Kidney epithelial cell (primary cell): ENCODE measurements at places on chromosomes 2 and 18.
A peak's percentile ranks its signal among the peaks of the same experiment; 100 is the strongest.

DNA sequence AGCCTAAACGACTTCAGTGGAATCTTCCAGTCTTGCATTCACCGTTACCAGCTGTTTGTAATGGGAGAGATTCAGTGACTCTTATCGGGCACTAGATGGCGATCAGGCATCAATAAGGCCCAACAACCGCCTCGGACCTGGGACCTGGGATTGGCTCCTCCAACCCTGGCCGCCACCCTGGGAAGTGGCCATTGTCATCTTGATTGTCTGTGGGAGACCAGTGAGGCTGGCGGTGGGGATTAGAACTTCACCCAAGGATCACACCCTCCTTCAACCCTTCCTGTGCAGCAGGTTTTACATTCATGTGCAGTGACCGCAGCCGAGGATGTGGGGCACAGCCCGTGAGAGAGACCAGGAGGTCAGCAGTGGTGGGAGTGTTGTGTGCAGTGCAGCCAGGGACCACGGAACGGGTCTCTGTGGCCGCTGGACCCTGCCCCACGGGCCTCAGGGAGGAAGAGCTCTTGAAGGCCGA lies 85.3 kb downstream of the SPP2 start:
- peak; percentile 81 for DNase-seq

GRCh38 chr2:47165001-47165555 lies 10.0 kb upstream of the STPG4 start:
- no peak for DNase-seq

DNA sequence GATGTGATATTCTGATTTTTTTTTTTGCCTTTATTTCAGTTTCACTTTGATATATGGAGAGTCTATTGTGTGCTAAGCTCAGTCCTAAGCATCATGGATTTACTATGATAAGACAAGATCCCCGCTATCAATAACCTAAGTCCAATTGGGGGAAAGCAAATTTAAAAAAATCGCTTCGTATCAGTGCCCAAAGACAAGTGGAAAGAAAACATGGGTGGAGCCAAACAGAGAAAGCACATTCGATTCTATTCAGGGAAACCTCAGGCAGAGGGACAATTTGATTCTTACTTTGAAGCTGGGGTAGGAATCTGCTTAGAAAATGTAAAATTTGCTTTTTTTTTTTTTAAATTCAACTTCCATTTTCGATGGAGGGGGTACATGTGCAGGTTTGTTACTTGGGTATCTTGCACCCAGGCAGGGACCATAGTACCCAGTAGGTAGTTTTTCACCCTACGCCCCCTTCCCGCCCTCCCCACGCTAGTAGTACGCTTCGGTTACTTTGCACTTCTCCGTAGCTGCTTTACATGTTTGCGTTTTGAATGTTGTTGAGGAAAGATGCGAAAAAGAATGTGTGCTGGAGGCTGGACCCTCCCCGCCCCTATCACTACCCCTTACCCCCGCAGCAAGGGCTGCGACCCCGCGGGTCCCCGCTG lies 12.4 kb downstream of the KIF5C start:
- DNase-seq = no peak

DNA sequence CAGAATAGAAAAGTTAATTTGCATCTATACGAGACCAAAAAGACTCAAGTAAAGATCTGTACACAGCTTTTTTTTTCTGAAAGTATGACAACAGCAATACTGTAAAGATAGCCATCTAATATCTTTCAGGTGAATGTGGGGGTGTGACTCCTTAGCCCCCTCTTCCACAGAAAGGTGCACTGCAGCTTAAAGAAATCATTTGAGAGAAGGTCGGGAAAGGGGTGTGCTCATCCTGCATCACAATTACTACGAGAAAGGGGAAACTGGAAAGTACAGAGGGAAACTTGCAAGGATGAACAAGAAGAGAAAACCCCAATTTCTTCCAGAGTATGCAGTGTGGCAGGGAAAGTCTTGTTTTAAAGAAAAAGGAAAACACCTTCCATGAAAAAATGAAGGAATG lies 255.6 kb downstream of the CCDC178 start:
- no peak for DNase-seq

DNA sequence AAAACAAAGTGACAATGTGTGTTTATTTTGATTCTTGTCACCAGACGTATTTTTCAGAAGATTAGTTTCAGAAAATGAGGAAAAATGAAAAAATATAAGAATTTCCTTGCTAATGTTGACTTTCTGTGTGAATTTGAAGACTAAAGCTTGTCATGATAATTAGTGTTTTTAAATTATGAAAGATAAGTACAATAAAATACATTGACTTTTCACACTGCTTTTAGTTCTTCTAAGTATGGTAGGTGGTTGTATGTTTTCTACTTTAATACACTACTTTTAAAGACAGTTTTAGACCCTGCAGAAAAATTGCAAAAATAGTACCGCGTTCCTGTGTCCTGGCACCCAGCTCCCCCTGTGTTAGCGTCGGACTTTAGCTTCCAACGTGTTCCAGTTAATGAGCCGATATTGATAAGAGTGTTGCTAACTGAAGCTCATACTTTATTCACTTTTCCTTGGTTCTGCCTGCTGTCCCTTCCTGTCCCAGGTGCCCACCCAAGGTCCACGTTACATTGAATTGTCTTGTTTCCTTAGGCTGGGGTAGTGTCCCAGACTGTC lies 695 bp downstream of the RBFA start:
- no peak for DNase-seq

DNA sequence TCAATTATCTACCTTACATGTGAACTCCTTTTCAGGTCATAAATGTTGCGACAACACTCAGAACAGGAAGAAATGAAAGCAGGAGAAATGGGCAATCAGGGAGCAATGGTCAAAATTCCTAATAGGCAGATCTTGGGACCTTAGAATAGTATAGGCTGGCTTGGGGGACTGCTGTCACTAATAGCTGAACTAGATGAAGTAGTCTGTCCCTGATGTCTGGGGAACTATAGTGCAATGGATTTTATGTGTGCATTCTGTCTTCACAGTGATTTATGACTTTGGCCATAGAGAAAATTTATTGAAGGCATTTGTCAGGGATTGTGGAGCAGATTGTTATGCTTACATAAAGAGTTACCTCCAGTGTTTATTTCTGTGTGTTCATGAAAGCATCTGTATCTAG lies 6.1 kb upstream of the DPP10 start:
- no peak for DNase-seq

GRCh38 chr2:207694811-207695281 lies 16.6 kb upstream of the CCNYL1 start:
- DNase-seq = no peak

DNA sequence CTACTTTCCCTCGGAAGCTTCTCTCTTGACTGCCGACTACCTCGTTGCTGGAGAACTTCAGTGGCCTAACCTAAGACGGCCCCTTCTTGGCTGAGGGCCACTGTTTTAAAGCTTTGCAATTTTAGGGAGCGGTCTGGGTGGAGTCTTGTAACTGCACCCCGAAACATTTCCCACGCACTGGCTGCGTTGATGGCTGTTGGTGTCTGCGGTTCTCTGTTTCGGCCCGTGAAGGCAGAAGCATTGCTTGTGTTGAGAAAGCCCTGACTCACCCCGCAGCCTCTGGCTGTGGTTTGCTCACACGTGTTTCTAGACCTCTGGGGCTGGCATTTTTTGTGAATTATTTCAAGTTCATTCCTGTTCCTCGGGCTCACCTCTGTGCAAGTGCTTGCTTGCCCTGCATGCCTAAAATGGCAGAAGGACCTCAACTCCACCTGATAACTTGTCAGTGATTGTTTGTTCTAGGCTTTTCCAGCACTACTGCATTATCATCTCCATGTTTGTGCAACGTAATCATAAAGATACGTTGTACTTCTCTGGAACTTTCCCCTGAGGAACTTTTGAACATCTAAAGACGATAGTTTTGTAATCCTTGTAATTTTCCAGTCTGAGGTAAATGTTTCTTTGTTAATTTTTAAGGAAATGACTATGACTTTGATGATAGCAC lies 94.2 kb upstream of the DLX2 start:
- no peak for DNase-seq

- DNase-seq = no peak
Observed at GRCh38 chr18:3179430-3180089, 40.2 kb downstream of the MYOM1 start.

- no peak for DNase-seq
Observed at GRCh38 chr2:240349133-240350005, 86.1 kb upstream of the GPC1 start.

- DNase-seq = no peak
Observed at GRCh38 chr2:66761826-66762225, 326.9 kb downstream of the MEIS1 start.

DNA sequence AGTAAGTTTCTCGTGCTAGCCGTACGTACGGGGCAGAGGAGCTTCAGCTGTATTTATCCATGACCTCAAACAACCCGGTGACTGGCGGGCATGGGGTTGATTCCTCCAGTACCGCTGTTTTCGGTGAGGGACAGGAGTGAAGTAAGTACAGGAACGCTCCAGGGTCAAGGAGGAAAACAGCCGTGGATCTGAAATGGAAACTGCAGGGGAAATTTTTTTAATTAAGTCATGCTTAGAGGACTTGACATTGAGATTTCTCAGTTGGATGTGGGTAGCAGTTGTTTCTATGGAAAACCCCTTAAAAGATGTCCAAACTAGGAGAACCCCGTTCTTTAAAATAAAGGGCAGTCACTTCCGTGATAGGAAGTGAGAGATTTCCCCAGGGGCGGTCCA lies 1.2 kb downstream of the RAB12 start:
- DNase-seq = no peak

GRCh38 chr2:127844973-127845372 lies 13.0 kb downstream of the POLR2D start:
- no peak for DNase-seq

DNA sequence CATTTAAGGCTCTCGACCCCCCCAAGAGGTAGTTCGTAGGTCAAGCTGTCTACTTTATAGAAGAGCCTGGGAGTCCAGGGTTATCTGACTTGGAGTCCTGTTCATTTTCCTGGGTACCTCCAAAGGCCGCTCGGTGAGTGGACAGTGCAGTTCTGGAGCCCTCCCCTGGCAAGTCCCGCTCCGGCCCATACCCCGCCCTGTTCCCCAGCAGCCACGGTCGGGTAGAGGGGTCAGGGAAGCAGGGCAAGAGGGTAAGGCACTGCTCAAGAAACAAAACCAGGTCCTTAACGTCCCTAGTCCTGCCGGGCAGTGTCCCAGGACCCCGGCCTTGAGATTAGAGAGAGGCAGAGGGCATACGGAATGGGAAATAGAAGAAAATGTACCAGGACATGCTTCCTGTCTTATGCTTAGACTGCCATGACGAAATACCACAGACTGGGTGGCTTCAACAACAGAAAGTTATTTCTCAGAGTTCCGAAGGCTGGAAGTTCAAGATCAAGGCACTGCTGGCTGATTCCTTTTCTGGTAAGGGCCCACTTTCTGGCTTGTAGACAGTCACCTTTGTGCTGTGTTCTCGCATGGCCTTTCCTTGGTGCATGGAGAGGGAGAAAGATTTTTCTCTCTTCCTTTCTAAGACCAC lies 5.4 kb upstream of the HPCAL1 start:
- no peak for DNase-seq

- DNase-seq = no peak
Observed at GRCh38 chr2:1306014-1306686, 107.1 kb upstream of the TPO start.

GRCh38 chr2:66686755-66687154 lies 251.8 kb downstream of the MEIS1 start:
- DNase-seq = no peak

DNA sequence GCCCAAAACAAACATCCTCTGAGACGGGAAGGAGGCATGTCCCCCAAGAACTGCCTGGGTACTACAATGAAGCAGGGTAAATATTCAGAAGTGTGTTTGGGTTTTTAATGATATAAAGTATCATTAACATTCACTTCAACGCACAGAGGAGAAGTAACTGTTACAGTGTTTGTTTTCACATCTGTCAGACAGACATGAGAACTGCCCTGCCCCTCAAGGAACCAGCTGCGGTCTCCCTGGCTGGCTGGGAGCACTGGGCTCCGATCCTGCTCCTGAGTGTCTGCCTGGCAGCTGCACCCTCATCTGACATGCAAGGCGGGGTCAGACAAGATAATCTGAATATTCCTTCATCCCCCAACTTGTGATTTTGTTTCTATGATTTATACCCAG lies 75.6 kb downstream of the MBP start:
- no peak for DNase-seq

- no peak for DNase-seq
Observed at GRCh38 chr2:43007901-43008300, 215.5 kb upstream of the HAAO start.

DNA sequence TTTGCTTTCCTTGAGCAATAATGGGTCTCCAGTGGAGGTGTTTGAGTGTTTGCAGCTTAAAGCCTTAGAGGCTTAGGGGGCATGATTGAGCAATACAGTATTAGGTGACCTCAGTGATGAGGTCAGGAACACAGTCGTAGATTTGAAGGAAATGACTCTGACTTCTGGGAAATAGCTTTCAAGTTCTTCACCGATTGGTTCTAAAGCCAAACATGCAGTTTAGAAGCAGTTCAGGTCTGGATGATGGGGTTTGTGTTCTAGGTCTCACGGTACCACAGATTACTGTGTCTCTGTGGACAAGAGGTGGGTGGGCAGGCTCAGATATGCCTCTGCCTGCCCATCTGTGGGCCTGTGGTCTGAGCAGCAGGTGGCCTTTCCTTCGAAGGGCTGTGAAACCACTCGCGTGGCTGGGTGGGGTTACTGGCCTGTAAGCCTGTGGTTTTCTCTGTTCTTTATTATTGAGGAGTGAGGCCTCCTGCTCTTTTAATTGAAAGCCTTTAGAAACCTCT lies 7.8 kb downstream of the MTHFD2 start:
- DNase-seq = no peak

GRCh38 chr18:65919663-65920062 lies 168.9 kb downstream of the CDH7 start:
- DNase-seq = no peak

DNA sequence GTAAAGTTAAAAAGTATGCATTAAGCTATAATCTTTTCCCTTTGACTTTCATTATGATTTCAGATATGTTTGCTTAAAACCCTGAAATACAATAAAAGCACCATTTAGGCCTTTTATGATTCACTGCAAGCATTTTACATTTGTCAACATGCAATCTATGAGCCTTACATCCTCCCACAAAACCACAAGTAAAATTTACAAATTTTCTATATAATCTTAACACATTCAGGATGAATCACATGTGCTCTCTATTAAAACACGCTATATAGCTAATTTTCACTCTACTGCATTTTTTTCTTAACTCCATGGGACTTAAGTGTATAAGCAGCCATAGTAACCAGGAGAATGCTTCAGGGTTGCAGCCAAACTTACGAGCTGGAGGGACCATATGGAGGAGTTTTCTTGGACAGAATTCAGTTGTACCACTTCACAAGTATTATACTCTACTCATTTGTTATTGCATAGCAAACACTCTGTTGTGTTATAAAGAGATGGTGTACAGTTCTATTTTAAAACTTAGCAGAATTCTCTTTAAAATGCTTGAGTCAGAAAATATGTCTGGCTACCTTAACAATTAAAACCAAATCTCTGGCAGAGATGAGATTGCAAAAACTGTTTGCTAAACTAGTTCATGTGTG lies 293.2 kb downstream of the ALK start:
- no peak for DNase-seq

GRCh38 chr2:2238726-2239269 lies 92.3 kb downstream of the MYT1L start:
- DNase-seq = no peak
